ENCODE measurements at places on chromosomes 1 and 21.
A peak's percentile ranks its signal among the peaks of the same experiment; 100 is the strongest.

GRCh38 chr1:117981455-117982192 lies 52.1 kb downstream of the WDR3 start:
- no peak for DNase-seq

- no peak for DNase-seq
Observed at GRCh38 chr1:231460614-231461013, 38.5 kb upstream of the EGLN1 start.

- no peak for DNase-seq
Observed at GRCh38 chr1:207860531-207860930, 50.4 kb downstream of the CD34 start.

GRCh38 chr1:17348593-17349234 lies 23.3 kb upstream of the PADI6 start:
- no peak for DNase-seq

DNA sequence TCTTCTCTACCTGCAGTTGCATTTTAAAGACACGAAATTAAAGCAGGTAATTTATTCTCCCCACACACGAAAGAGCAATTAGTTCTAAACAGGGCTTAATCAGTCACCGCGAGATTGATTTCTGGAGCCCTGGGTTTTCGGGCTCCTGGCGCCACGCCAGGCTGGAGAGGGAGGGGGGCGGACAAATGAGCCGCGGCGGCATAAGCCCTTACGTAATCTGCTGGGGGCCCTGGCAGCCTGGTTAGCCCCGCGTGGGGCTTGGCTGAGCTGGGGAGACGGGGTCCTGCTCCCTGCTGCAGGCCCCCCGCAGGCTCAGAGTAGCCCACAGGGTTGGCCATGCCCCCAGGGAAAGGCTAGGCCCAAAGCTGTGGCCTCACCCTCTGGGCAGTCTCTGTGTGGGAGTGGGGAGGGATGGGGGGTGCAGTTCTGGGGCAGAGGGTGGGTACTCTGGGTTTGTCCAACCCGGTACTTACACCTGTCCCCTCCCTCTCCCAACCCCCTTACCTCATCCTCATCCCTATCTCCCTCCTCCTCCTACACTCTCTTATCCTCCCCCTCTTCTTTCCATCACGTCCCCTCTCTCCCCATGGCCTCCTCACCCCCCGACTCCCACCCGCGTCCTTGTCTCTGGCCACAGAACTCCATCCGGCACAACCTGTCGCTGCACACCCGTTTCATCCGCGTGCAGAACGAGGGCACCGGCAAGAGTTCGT lies 19.9 kb downstream of the FOXO6 start:
- no peak for DNase-seq

DNA sequence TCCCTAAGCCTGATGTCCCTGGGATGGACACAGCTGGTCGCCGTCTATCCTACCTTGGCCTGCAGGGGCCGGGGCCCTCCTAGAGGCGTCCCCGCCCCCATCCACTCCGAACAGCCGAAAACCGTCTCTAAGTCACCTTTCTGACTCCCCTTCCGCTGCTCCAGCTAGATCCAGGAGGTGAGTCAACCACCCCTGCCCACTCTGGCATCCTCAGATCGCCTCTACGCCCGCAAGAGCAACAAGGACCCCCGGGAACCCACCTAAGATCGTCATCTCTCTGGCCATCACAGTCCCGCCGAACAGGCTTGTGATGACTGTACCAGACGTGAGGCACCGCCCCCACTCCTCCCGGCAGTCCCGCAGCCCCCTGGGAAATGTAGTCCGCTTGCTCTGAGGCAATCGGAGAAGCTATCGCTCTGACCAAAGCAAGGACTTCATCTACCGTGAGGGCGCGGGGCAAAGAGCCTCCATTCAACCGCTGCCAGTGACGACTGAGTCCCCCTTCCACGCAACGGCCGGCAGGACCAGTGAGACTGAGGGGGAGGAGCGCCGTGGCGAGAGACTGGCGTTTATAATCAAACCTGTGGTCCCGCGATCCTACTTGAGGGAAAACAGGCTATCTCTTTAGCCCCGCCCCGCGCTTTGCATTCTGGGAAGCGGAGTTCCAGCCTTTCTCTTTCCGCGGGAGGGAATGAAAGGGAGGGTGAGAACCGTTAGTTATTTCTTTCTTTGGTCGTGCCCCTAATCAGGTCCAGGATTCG lies at the start of gene HSPA13:
Gene HSPA13, minus strand, starts transcription at position 312 of the 761 bp plus-strand sequence. Its CDS starts 27 bp downstream, at position 285.
- peak; percentile 95 for DNase-seq

DNA sequence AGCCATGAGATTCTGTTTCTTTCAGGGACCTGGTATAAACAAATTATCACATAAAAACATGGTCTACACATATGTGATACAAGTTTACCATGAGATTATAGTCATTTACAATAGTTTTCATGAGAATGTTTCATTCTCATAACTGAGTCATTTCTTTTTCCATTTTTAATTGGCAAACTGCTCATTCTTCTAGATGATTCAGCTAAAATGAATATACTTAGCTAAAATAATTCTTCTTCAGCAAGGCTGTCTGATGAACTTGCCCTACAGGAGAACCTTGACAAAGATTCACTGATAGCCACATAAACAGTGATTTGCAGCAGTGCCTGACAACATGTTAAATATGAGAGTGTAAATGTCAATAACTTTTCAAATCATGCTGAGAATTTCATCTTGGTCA lies 253.2 kb downstream of the FMN2 start:
- DNase-seq = no peak

DNA sequence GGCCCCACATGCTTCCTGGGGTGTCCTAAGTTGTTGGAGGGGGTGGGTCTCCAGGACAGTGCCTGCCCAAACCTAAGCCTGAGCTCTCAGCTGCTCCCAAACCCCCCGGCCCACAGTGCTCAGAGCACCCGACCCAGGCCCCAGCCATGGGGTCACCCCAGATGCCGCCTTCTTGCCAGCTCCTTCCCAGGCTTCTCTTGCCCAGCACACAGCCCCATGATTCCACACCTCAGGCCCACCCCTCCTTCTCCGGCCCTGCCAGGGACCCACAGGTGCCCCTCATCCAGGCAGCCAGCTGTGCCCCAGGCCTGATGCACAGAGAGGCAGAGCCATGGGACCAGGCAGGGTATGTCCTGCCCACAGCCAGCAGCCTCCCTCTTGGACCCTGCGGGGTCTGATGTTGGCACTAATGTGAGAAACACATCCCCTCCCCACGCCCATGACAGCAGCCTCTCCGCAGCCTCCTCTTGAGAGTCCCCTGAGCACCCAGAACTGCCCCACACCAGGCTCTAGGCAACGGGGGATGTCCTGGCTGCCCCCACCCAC lies 4.9 kb downstream of the WNT9A start:
- DNase-seq = peak; percentile 3

- DNase-seq = no peak
Observed at GRCh38 chr1:9589144-9589718, 520 bp downstream of the TMEM201 start.

- peak; percentile 47 for DNase-seq
Observed at GRCh38 chr1:244730153-244730933, 77.4 kb downstream of the DESI2 start.

GRCh38 chr1:117561551-117561950 lies 44.3 kb upstream of the TENT5C start:
- no peak for DNase-seq

- no peak for DNase-seq
Observed at GRCh38 chr1:169468982-169469381, 16.8 kb downstream of the SLC19A2 start.

- no peak for DNase-seq
Observed at GRCh38 chr1:109084563-109085517, 5.7 kb upstream of the TMEM167B start.
